PC-3 (cell line): ENCODE measurements at places on chromosomes 16 and 17.
A peak's percentile ranks its signal among the peaks of the same experiment; 100 is the strongest.

DNA sequence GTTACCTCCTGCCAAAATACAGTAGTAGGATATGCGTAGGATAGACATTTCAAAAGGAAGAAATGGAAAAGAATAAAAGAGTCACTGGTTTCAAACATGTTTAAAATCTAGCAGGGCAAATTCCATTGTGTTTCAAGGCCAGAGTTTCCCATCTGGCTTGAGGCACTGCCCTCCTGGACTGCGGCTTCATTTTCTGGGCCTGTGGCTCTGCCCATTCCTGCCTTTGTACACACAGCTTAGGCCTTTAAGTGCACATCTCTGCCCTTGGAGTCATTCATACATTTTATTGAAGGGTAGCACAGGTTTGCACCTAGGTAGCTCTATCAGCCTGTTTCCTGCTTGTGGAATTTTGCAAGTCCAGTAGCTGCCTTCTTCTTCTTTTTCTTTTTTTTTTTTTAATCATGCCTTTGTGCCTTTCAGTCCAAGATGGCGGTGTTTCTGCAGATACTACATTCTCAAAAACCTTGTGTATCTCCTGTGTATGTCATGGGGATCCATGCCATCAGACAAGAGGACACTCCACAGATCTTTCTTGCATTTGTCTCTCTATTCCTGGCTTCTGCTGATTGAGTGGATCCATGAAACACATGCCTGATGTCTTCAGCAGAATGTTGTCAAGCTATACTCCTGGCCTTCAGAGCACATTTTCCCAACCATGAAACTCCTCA is 282.9 kb downstream of the BCAS3 start:
- no peak for DNase-seq

DNA sequence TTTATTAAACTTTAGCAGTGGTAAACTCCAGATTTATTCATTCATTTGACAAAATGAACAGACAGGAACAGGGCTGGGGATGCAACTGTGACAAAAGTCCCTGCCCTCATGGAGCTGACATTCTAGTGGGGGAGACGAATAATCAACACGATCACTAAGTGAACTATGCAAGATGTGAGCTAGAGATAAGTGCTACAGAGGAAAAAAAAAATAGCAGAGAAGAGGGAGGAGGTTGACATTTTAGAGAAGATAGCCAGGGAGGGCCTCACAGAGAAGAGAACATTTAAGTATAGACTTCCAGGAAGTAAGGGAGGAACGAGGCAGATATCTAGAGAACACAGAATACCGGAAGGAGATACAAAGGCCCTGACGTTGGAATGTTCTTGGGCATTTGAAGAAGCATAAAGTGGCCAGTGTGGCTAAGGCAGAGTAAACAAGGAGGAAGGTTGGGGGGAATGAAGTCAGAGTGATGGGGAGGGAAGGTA is 17.9 kb upstream of the AP1G1 start:
- no peak for DNase-seq

- no peak for DNase-seq
These were observed 152.6 kb downstream of the PRKCA start for GRCh38 chr17:66455060-66455459.

- DNase-seq = peak; percentile 89
These were observed 18.6 kb downstream of the CD300LB start for GRCh38 chr17:74512624-74513091.

DNA sequence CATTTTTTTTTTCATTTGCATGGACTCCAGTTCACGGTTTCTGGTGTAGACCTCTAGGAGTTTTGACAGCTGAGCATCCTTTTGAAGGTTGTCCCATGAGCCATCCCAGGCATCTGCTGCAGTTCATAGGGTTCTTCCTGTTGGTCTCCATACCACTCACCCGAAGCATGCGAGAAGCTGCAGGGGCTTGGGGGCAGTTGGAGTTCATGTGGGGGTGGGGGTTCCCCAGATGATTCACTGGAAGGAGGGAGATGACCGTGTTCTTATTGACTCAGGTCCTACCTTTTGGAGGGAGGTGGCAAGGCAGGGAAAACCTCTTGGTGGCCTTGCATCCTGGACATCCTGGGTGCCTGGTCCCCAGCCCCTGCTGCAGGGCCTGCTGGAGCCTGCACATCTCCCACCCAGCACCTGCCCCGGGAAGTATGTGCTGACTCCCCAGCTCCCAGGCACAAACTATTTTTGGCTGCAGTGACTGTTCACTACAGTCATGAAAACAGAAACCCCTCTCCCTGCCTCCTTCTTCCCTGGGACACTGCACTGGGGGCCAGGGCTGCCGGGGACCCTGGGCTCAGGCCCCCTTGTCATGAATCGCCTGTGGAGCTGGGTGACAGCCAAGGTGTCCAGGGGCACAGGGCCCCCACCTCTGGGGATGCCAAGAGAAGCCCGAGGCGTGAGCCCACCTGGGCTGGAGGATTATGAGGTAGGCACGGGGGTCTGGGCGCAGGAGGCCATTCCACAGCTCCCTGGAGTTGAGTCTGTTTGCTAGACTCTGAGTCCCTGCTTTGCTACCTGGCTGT is 64.9 kb upstream of the LGALS9 start:
- DNase-seq = no peak

DNA sequence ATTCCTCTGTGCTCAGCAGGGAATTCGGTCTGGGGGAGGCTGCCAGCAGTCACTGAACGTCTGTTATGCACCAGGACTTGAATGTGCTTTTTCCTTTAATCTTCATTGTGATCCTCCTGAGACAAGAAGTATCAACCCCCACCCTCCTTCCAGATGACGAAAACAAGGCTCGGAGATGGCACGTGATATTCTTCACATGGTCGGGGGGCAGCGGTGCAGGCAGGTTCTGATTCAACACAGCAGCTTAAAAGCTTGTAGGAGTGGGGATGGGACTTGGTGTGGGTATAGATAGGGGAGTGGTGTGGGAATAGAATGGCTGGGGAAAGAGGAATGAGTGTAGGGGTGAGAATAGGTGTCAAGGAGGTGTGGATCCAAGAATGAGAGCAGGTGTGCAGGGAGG is 6.4 kb downstream of the NECAB2 start:
- DNase-seq = no peak

DNA sequence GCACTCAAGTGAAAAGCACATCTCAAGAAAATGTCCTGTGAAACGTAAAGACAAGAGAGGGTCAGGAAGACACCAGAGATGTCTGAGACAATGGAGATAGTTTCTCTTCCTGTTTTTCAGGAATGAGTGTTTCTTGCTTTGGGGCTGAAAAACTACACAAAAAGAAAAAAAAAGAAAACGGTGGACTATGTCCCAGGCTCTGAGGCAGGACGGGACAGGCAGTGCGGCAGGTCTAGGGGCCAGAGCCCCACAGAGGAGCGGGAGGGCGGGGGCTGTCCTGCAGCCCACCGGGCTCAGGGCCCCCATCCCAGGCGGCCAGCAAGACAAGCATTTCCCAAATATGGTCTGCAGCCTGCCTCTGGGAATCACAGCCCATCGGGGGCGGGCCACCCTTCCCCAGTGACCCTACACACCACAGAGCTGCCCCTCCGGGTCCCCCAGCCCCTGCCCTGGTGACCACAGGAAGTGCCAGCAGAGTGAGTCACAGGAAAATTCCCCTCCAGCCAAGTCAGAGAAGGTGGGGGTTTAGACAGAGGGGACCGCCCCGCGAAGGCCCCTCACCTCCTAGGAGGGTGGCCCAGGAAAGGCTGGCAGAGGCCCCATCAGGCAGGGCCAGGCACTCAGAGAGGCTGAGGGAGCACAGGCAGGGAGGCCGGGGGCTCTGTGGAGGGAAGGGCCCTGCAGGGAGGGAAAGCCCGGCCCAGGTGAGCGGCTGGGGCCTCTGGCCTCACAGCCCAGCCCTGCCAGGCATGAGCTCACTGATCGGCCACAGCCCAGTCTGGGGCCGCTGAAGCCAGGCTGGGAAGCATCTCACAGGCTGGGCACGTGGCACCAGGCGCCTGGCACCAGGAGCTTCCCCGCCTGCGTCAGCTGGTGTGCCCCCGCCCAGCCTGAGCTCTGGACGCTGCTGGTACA is 6.3 kb downstream of the BCAR1 start:
- DNase-seq = peak; percentile 94

- no peak for DNase-seq
These were observed 42.5 kb downstream of the ARHGAP44 start for GRCh38 chr17:12831839-12832238.

DNA sequence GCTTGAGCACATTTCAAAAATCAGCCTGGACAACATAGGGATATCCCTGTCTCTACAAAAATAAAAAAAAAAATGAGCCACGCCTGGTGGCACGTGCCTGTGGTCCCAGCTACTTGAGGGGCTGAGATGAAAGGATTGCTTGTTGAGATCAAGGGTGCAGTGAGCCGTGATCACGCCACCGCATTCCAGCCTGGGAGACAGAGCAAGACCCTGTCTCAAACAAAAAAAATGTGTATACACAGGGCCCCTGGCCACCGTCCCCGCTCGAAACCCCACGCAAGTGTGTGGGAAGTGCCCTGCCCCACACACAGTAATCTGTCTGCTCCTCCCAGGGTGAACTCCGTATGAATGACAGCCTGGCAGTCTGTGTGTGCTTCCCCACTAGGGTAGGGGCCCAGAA is 93.0 kb upstream of the RPL38 start:
- DNase-seq = no peak

GRCh38 chr16:13084331-13084730 is 182.9 kb downstream of the SHISA9 start:
- DNase-seq = no peak

- peak; percentile 52 for DNase-seq
These were observed 24.2 kb downstream of the SGSH start for GRCh38 chr17:80195671-80196529.

DNA sequence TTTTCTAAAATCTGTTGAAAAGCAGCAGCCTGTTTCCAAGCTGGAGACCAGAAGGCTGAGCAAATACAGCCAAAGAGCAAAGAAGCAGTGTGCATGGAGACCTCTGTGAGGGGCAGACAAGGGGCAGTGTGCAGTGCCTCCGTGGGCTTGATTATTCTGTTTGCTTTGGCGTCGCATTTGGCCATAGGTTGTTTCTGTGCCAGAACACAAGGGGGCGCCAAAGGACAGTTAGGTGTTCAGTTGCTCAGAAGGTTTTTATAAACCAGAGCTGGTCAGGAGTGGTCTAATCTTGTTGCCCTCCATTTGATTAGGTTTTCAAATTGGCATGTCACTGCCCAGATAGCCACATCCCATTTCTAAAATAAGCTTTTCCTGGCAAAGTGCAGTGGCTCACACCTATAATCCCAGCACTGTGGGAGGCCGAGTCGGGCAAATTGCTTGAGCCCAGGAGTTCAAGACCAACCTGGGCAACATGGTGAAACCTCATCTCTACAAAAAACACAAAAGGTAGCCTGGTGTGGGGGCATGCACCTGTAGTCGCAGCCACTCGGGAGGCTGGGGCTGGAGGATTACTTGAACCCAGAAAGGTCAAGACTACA is 10.6 kb downstream of the MYH3 start:
- peak; percentile 53 for DNase-seq

- DNase-seq = peak; percentile 53
These were observed at the start of gene BCO1 for GRCh38 chr16:81238296-81239011. Gene BCO1, plus strand, starts transcription at chr16:81238689. Its CDS starts 220 bp downstream, at chr16:81238909.

- no peak for DNase-seq
These were observed 24.9 kb downstream of the FBXO31 start for GRCh38 chr16:87358696-87359095.

DNA sequence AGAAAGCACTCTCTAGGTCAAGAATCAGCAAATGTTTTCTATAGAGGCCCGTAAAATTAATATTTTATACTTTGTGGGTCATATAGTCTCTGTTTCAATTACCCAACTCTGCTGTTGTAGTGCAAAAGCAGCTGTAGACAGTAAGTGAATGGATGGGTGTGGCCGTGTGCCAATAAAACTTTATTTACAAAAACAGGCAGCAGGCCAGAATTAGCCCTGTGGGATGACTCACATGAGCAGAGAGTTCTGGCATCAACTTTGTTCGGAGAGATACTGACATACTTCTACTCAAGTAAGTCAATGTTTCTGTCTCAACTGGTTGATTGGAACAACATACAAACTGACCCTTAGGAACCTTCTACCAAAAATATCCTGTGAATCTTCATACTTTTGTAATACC is 616.2 kb downstream of the MAF start:
- no peak for DNase-seq

DNA sequence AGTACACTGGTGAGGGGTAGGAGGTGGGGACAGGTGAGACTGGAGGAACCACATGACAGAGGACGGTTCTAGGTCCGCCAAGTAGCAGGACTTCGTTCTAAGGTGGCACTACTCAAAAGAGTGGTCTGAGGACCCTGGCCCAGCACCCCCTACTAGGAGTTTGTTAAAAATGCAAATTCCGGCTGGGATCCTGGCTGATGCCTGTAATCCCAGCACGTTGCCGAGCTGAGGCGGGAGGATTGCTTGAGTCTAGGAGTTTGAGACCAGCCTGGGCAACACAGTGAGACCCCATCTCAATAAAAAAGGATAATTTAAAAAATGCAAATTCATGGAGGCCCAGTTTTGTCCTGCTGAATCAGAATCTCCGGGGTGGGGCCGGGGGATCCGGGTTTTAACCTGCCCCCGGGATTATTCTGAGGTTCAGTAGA is 59.1 kb downstream of the WSB1 start:
- DNase-seq = no peak

DNA sequence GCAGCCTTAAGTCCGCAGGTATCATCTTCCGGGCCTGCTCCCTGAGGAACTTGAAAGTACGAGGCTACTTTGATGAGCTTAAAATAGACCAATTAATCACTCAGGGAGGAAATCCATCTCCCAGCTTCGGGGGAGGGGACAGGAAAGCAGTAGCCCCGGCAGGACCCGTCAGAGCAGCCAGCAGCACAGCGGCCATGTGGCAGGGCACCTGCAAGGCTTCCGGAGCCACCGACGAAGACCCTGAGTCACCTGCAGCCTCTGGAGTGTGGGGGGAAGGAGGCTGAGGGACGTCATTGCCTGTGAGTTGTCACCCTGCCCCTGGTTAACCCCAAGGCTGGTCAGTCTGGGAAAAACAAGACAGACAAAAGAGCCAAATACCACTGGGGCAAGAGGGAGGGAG is 4.4 kb upstream of the CYB561 start:
- peak; percentile 71 for DNase-seq

- no peak for DNase-seq
These were observed 114.0 kb downstream of the CMIP start for GRCh38 chr16:81558444-81559175.

GRCh38 chr16:67155295-67156142 is 4.2 kb downstream of the TRADD start:
- peak; percentile 71 for DNase-seq

GRCh38 chr17:32802306-32802705 is 74.6 kb downstream of the MYO1D start:
- DNase-seq = no peak
